ENCODE measurements at places on chromosomes 2 and 18. TPM values are rescaled to one million over a fixed set of nuclear protein-coding genes. Genes with fewer than 3 reads are reported as not detected.
A peak's percentile ranks its signal among the peaks of the same experiment; 100 is the strongest.

DNA sequence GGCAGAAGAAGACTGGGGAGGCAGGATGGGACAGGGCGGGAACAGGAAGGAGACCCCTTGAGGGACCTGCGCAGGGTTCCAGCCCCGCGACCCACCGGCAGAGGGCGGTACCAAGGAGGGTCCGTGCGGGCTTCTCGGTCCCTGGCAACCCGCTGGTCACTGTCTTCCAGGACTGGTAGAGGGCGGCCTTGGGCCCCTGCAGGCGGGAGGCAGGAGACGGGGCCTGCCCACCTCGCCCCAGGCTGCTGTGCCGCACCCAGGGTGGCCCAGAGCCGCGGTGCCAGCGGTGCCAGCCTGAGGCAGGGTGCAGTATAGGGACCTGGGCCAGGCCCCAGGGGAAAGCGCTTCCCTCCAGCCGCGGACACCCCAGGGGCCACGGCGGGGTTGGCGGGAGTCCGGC lies 34.5 kb downstream of the NEURL3 start:
- no peak for DNase-seq

- no peak for DNase-seq
Measured at GRCh38 chr2:218518876-218519275, 49.3 kb downstream of the USP37 start.

GRCh38 chr2:174570318-174570958 lies 27.2 kb downstream of the WIPF1 start:
- no peak for DNase-seq

DNA sequence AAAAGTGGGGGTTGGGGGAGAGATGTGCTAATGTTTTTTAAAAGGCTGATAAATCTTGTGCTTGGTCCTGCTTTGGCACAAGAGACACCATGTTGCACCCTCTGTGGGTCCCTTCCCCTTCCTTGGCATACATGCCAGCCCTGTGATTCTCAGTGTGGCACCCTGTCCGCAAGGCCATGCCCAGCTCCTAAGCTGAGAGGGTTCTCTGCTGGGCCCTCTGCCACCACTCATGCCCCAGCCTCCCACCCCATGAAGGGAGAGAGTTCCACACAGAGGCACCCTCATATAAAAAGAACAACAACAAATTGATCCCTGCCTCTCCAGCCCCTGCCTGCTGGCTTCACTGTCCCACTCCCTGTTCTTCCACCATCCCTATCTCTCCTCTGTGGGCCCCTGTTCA lies 2.5 kb upstream of the ADCY3 start:
- no peak for DNase-seq

DNA sequence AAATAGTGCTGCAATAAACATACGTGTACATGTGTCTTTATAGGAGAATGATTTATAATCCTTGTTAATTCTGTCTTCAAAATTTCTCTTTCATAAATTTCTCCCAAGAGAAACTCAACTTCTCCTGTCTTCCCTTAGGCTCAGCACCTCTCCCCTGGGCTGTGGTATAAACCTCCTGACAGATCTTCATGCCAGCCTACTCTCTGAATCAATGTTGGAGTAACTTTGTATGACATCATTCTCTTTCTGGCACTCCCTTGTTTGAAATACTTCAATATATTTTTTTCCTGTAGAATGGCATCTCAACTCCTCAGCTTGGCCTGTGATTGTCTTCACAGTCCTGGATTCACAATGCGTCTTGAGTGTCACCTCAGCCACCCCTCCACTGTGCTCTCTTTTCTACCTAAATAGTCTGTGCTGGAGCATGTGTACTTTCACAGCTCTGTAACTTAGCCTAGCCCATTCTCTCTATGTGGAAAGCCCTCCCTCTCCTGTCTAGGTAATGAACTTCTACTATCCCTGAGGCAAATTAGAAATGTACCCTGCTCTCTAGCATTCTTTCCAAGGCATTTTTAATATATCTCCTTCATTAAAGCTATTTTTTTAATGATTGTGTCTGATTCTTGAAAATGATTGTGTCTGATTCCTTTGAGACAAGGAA lies 649.9 kb upstream of the FANCL start:
- DNase-seq, result no peak

CFAP53 gene
- 0.30 TPM for total RNA-seq

GDF7 gene
- total RNA-seq, result 0.89 TPM

SALL3 gene
- under 0.01 TPM for total RNA-seq

PIEZO2 gene
- total RNA-seq, result 51.0 TPM

VIL1 gene
- total RNA-seq, result 0.10 TPM

DSG2 gene
- total RNA-seq, result 23.3 TPM

- no peak for DNase-seq
Measured at GRCh38 chr2:119029297-119029696, 87.3 kb downstream of the MARCO start.

- no peak for DNase-seq
Measured at GRCh38 chr2:207765547-207765946, 4.2 kb downstream of the FZD5 start.

GRCh38 chr2:69740502-69740951 lies 1.4 kb upstream of the ANXA4 start:
- DNase-seq, result no peak

GRCh38 chr2:184765112-184765895 lies 167.0 kb downstream of the ZNF804A start:
- DNase-seq, result no peak

GRCh38 chr2:217958206-217958883 lies 44.5 kb downstream of the TNS1 start:
- DNase-seq, result no peak

DNA sequence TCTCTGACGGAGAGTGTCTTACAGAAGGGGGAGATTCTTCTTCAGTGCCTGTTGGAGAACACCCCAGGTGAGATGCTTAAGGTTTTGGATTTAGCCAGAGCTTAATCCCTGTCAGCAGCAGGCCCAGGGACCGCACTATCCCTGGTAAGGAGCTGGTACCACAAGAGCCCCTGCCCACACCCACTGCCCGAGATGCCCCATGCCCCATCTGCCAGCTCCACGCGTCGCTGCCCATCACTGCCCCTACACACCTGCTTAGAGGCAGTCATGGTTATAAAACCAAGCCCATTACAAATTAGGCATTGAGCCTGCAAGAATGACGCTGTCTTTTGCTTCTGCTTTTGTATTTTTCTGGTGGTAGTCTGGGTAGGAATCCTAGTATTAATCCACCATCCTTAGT lies 21.7 kb downstream of the CEP68 start:
- no peak for DNase-seq

DNA sequence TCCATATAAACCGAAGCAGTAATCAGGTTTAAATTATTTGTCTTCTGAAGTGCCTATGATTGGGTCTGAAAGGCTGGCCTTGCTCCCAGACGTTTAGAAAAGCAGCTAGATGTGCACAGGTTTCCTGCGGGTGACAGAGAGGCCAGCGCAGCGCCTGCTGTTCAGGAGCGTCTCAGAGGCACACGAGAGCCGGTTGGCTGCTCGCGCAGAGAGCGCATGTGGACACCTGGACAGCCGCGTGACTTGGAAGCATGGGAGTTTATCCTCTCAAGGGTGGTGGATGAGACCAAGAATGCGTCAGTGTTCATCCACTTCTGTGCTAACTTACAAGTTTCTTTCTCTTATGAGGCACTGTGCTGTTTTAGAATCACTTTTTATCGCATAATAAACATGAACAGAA lies 303.7 kb downstream of the PTGR3 start:
- DNase-seq, result no peak

- no peak for DNase-seq
Measured at GRCh38 chr2:231965102-231965501, 3.6 kb downstream of the DIS3L2 start.

- DNase-seq, result no peak
Measured at GRCh38 chr18:3250237-3251107, 2.9 kb downstream of the MYL12A start.

- DNase-seq, result peak; percentile 40
Measured at GRCh38 chr18:7177116-7177744, 53.7 kb upstream of the LRRC30 start.

DNA sequence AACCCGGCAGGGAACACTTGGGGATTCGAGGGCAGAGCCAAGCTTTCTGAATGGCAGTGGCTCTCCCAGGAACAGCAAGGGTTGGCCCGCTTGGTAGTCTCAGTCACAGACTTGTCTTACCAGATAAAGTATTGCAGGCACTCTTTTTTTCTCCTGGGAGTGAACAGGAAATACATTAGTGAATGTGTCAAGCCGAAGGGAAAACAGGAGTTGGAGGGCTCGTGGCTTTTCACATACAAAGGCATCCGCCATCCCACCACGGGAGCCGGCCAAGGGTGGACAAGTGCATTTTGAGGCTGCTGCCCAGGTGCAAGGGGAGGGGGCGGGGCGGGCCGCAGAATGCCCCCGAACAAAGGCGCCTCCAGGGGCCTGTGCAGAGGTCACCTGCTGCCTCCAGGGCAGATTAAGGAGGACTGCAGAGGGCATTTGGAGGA lies 163.3 kb upstream of the SIX3 start:
- DNase-seq, result no peak

- DNase-seq, result no peak
Measured at GRCh38 chr2:242034138-242034537, 164.6 kb downstream of the RTP5 start.

DNA sequence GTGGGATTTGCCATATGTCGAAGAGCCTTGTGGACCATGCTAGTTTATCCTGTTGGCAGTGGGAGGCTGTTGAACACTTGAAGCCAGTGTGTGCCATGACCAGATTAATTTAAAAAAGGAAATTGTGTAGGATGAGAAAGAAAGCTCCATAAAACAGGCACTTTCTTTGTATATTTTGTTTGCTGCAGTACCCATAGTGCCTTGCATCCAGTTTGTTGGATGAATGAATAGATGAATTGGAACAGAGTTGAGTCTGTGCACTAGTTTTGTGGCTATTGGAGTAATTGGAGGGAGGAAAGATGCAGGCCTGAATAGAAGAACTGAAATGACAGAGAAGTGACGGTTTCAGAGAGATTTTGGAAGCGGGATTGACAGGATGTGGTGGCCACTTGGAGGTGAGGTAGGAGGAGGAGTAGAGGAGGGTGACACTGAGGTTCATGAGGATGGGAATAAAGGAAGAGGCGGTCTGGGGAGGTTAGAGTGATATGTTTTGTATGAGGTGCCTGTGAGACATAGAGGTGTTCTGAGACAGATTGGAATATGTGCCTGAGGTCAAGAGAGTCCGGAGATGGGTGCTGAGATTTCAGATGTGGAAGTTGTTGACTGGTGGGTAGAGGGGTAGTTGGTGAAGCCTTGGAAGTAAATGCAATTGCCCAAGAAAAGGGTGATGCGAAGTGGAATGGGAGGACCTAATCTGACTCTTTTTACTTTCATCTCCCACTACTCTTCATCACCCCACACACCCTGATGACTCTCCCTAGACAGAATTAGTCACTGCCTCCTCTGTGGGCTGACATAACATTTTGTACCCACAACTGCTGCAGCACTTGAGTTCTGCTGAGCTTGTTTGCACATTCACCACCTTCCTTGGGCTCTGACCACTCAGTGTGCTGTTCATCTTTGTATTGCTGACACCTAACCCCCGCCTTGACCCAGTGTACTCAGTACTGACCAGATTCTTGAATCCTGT lies 5.1 kb downstream of the DGUOK start:
- DNase-seq, result no peak

GRCh38 chr18:58103339-58103985 lies 59.4 kb downstream of the NEDD4L start:
- no peak for DNase-seq

DNA sequence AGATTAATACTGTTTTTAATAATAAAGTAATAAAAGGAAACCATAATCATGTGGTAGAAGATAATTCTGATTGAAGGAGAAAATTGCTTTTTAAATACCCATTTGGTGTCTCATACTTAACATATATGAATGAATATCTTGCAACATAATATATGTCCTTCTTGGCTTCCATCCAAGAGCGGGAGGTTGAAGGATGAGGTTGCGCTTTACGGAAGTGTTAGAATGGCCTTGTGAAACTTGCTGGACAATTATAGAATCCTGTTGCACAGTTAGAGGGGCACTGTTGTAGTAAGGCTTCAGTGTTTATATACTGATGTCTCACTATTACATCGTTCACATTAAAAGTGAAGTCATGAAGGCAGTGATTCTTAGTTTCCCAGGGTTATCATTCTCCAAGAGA lies 9.4 kb downstream of the INSIG2 start:
- no peak for DNase-seq

OTOS gene
- not detected for total RNA-seq

DNA sequence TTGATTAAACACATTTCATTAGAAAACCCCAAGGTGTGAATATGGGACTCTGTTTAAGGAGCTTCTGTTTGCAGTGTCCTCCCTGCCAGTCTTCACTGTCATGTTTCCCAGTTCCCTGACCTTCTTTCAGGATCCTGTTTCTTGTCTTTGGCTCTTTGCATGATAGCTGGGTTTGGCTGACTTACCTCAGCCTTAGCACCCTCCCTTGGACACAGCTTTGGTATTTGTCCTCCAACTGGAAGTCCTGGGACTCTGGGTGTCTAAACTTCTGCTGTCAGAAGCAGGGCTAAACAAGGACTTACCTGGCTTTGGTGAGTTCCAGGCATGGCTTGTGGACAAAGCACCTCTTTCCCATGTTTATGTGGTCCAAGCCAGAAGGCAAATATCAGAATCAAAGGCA lies 11.2 kb upstream of the PAIP2B start:
- DNase-seq, result no peak

DNA sequence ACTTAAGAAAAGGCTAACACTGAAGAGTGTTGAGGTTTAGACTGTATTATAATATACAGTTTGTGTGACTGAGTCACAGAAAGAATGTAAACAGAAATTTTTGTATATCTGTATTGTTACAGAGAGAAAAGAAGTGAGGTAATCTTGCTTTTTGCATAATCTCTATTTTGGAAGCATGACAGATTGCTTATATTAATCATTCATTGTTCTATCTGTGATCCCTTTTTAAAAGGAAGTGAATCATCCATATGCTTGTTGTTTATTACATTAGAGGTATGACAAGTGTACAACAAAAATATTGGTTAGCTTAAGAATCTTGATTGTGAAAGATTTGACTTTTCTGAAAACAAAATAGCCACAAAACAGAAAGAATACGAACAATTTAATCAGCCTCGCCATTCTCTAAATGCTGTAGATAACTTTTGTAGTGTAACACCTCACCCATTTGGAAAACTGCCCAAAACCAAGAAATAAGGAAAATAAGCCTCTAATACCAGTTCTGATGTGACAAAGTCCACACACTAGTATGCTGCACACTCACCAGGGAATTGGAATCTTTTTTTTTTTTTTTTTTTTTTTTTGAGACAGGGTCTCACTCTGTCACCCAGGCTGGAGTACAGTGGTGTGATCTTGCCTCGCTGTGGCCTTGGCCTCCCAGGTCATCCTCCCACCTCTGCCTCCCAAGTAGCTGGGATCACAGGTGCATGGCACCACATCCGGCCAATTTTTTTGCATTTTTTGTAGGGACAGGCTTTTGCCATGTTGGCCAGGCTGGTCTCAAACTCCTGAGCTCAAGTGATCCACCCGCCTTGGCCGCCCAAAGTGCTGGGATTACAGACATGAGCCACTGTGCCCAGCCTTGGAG lies 91.5 kb upstream of the LPIN2 start:
- DNase-seq, result peak; percentile 16

GRCh38 chr18:55179425-55179824 lies 220.2 kb upstream of the CCDC68 start:
- DNase-seq, result peak; percentile 92

ALPP gene
- total RNA-seq, result not detected

GPAT2 gene
- 1.2 TPM for total RNA-seq

HRH4 gene
- 0.30 TPM for total RNA-seq

GRCh38 chr2:5803547-5803946 lies 111.4 kb downstream of the SOX11 start:
- no peak for DNase-seq

ANKRD30B gene
- total RNA-seq, result 0.20 TPM

Measured in skin of body (tissue), 3 donors.